CD8-positive, alpha-beta T cell (primary cell): ENCODE measurements at places on chromosomes 4 and X.
A peak's percentile ranks its signal among the peaks of the same experiment; 100 is the strongest.

DNA sequence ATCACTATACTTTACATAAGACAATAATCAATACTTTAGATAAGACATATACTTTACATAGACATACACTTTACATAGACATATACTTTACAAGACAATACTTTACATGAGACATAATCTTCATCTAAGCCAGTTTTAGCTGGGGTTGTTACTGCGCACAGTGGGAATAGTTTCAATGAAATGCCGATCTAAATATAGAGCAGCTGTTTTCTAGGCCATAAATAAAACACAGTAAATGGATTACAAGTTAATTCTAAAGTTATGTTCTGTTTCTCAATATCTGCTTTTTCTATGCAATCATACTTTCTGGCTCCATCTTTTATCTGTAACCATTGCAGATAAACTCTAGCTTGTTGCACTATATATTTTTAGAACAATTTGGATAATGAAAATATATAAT, 1470.6 kb upstream of the PABPC4L start:
- DNase-seq = no peak

- no peak for DNase-seq
Measured at GRCh38 chr4:140005699-140006098, 148.3 kb downstream of the MAML3 start.

DNA sequence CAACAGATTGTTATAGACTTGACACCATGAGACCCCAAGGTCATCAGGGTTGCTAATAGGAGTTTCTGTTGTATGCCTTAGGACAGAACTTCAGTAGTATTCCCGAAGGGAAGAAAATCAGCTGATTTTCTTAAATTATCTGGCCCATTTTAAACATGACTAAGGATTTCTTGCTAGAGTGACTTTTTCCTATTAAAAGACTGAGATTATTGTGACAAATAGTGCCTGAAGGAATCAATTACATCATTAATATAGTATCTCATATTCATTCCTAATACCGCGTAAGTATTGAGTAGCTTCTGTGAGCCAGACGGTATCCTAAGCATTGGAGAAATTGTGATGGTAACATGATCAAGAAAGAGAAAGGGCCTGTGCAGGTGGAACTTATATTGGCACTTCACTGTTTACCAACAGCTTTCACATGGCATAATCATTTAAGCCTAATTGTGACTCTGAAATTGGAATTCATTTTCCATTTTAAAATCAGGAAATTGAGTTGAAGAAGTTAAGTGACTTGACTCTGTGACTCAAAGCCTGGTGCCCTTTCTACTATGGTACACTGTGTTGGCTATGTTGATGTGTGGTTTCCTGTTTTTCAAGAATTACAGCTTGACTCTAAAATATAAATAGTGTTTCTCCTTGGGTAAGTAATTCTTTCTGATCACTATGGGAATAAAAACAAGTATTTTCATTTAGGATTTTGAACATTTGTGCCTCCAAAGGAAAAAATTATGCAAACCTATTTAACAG, 4.1 kb downstream of the AFF1 start:
- DNase-seq = peak; percentile 27

- DNase-seq = peak; percentile 86
Measured at GRCh38 chrX:155070975-155071693, at the start of the genes BRCC3, CMC4 and MTCP1. BRCC3 (plus strand) TSS chrX:155071508; CDS start chrX:155071528, 20 bp downstream. CMC4 (minus strand) TSS chrX:155071136; CDS start chrX:155064023, 7,113 bp downstream. MTCP1 (minus strand) TSS chrX:155071136; CDS start chrX:155066010, 5,126 bp downstream.

GRCh38 chr4:187027272-187027671, 303.6 kb upstream of the FAT1 start:
- no peak for DNase-seq

- DNase-seq = no peak
Measured at GRCh38 chrX:69523314-69523713, 19.2 kb downstream of the NALF2 start.

GRCh38 chrX:40434947-40435346, 145.8 kb upstream of the ATP6AP2 start:
- DNase-seq = no peak

GRCh38 chrX:71910643-71910985, at the start of gene NHSL2:
NHSL2 (plus strand) TSS chrX:71910845.
- no peak for DNase-seq

- DNase-seq = no peak
Measured at GRCh38 chrX:53156207-53156596, 62.3 kb downstream of the KANTR start.

DNA sequence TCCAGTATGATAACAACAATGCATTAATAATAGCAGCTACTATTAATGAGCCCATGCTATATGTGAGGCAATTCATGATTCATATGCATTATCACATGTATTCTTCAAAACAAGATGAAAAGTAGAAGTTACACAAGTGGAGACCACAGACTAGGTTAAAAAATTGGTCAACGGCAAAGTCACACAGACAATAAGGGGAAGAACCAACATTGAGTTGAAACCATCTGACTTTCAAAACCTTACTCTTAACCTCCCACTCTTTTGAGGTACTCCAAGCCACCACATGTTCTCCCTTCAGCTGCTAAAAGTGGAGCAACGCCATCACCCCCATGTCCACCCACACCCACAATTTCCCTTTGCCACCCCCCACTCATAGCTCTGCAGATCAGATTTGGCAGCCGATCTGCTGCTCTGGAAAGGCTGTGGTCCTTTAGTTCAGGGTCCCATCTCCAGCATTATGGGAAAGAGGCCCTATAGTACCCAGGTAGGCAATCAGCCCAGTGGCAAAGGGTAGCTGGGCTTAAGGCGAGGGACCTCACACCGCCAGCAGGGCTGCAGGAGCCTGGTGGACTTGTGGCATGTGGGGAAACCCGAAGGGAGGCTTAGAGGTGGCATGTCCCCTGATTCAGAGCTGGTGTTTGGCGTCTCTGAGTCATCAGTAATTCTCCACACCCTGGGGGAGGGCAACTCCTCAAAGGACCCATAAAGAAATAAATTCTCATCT, 33.5 kb upstream of the CYBB start:
- peak; percentile 23 for DNase-seq

DNA sequence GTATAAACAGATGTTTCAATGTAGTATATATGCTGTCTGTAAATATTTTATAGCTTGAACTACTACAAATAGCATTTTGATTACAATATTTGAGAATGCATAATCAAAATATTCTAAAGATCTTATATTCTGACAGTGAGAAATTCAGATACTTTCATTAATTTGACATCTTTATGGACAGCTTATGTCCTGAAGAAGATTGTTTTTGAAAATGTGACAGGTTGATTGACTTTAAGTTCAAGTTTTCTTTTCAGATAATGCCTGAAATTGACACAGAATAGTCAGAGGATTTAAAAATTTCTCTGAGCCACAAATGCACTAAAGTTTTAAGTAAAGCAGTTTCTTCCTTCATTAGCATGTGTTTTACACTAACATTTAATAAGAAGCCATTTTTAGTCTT, 799.8 kb downstream of the CCSER1 start:
- no peak for DNase-seq

GRCh38 chr4:134552063-134552462, 350.5 kb upstream of the PABPC4L start:
- DNase-seq = no peak

- DNase-seq = no peak
Measured at GRCh38 chr4:37365888-37366287, 121.3 kb downstream of the NWD2 start.

DNA sequence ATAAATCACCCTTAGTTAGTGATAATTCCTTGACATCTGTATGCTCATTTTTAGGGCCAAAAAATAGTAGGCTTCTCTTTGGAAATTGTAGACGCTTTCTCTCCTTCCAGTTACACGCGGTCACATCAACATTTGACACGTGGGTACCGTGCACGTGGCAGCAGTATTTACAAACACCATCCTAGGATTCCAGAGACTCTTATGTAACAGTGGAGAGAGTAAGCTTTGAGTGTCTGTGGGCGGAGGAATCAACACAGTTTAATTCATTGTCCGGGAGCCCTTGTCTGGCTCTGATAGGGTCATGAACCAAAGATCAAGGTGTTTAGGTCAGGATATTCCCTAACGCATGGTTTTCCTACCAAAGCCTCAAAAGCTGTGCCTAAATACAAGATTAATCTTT, 12.2 kb downstream of the TET2 start:
- no peak for DNase-seq

- DNase-seq = no peak
Measured at GRCh38 chrX:13401724-13402123, 81.9 kb upstream of the ATXN3L start.

DNA sequence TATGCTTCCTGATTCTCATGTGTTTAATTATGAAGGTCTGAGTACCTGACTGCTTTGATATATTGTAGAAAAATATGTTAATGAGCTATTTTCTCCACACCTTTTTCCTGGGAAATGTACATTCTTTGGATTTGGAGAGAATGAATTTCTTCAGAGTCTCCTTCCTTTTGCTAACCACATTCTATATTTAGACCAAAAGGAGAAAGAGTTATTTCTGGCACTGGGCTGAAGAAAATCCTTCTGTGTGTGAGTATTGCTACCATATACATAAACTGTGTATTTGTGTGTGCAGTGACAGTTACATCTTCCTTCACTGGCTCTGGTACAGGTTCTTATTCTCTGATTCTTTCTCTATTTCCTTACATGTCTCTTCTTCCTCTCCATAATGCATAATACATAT, 44.5 kb upstream of the PGRMC2 start:
- DNase-seq = no peak

GRCh38 chrX:44483965-44484606, 58.6 kb downstream of the FUNDC1 start:
- DNase-seq = no peak
